ENCODE measurements at places on chromosomes 11 and 22.

- DNase-seq = peak; percentile 91
Observed at GRCh38 chr11:46361283-46362155, 14.3 kb downstream of the DGKZ start.

DNA sequence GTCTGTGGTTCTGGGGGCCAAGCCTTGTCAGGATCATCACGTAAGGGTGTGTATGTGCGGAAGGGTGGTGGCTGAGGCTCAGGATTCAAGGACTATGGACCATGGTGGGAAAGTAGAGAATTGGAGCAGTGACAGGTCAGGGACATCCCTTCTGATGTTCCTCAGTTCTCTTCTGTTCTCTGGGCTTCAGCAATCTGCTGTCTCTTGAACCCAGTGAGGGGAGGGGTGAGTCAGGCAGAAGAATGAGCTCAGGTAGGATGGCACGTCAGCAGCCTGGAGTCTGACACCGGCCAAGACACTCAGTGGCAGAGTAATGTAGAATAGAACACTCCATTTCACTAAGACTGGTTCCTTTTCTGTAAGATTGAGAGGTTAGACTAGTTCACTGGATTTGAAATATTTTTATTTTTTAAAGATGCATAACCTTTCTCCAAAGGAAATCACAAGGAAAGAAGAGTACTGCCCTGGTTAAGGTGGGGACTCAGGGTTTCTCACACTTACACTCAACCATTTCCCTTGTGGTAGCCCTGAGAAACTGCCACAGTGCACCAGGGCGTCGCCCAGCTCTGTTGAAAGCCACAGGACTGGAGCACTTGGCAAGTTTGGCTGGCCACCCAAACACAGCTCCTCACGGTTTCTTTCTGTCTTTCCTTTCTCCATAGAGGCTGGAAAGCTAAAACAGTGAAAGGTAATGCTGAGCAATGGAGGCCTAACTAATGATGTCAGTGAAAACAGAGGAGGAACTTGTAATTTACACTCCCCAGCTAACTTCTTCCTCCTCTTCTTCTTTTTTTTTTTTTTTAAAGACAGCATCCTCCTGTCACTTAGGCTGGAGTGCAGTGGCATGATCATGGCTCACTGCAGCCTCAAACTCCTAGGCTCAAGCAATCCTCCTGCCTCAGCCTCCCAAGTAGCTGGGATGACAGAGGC is 23.1 kb upstream of the MICAL2 start:
- peak; percentile 55 for DNase-seq

- peak; percentile 64 for DNase-seq
Observed at GRCh38 chr11:74870485-74870884, 78.4 kb downstream of the XRRA1 start.

- no peak for DNase-seq
Observed at GRCh38 chr11:119756169-119756865, 27.3 kb upstream of the NECTIN1 start.

- DNase-seq = no peak
Observed at GRCh38 chr11:128663824-128664223, 30.0 kb upstream of the FLI1 start.

DNA sequence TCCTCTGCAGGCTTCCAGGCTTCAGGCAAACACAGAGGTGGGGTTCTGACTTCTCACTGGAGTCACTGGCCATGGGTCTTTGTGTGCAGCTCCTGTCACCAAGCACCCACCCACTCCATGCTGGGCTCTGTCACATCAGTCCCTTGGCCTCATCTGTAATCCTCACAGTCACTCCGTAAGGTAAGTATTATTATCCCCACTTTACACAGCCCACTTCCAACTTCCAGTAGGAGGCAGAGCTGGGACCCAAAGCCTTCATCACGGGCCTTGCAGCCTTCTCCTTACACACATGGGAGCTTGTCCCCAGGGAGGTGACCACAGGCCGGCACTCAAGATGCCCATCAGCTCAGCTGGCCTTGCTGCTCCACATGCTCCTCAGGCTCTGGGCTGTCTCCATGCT is 266.7 kb upstream of the B3GAT1 start:
- DNase-seq = no peak

DNA sequence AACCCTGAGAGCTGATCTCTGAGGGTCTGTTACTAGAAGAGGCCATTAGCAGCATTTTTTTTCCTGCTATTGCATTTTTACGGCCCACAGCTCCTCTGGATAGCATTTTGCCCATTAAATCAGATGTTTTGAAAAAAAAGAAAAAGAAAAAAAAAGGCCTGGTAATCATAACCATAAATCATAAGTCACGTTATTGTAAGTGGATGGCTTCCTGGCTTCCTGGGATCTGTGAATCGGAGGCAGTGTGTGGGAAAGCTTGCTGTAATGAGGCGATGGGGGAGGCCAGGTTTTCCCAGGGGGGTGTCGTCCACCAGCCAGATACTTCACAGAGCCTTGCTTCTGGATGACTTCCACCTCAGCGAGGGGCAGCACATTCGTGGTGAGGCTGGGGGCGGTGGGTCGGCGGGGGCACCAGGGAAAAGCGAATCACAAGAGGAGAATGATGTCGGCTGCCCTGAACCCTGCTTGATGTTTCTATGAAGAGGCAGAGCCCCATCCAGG is 106.5 kb upstream of the SYT13 start:
- DNase-seq = no peak

- DNase-seq = no peak
Observed at GRCh38 chr22:45852826-45853225, 124.1 kb downstream of the WNT7B start.

DNA sequence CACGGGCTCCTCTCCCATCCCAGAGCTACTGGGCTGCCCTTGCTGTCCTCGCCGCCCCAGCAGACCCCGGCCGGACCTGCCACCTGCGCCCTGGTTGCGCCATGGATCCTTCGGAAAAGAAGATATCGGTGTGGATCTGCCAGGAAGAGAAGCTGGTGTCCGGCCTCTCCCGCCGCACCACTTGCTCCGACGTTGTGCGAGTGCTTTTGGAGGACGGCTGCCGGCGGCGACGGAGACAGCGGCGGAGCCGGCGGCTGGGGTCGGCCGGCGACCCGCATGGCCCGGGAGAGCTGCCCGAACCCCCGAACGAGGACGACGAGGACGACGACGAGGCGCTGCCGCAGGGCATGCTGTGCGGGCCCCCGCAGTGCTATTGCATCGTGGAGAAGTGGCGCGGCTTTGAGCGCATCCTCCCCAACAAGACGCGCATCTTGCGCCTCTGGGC is 382 bp downstream of the RASSF10 start:
- no peak for DNase-seq

DNA sequence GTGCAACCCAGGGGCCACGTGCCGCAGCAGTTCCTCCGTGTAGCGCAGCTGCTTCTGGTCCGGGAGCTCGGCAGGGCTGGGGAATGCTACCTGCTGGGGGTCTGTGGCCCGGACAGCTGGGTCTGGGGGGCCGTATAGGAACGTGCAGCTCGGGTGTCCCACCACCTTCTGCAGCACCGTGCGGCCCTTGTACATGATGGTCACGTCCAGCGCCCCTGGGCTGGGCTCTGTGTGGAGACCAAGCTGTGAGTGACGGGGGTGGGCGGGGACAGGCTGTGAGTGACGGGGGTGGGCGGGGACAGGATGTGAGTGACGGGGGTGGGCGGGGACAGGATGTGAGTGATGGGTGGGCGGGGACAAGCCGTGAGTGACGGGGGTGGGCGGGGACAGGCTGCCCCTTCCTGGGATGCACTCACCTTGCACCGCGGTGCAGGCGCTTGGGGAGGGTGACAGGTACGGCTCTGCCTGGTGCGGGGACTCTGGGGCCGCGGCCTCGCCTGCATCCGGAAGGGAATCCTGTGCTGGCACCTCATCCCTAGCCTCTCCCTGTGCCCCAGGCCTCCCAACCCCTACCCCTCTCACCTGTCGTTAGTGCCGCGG is 2.3 kb downstream of the IRF7 start:
- no peak for DNase-seq

DNA sequence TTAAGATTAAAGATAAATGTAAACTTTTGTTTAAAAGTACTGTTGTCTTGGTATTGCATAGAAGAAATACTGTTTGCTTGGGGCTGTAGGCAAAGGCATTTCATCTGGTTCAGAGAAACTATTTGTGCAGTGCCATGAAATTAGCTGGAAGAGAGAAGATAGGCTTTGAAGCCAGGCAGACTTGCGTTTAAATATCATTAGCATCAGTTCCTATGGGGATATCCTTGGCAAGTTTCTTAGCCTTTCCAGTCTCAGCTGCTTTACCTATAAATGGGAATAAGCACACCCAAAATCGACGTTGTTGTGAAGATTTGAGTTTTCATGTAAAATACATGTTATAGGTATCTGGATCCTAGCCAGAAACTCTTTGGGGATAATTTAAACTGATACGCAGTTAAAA is 133.9 kb downstream of the FBXO7 start:
- no peak for DNase-seq

DNA sequence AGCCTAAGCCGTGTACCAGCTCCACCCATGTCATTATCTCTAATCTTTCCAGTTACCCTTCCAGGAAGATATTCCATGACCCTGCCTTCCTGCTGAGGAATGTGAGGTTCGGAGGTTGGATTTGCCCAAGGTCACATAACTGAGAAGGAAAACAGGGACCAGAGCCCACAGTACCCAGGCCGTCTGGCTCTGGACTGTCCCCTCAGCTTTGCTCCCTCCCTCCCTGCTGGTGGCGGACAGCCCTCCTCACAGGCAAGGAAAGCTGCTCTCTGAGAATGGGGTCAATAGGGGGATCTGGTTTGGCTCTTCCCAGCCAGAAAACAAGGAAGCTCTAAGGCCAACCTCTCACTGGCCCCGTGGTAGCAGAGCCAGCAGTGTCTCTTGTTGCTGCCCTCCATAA is 63.3 kb downstream of the SYN3 start:
- DNase-seq = no peak

DNA sequence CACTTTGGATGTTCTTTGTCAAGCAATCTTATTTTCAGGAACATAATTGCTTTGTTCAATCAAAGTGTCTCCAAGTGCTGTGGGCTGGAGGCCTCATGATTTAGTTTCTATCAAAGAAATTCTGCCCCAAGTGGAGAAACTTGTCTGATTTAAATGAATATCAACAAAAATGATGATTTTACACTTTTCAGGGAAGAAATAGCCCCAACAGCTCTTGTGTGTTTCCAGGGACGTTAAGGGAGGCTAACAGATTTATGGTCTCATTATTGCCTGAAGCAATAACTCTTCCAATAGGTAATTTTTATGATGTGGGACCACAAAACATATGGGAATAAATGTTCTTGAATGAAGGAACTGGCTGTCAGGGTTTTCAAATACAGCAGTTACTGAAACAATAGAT is 699.1 kb downstream of the FAM181B start:
- no peak for DNase-seq

- DNase-seq = no peak
Observed at GRCh38 chr22:25682109-25682508, 59.9 kb upstream of the MYO18B start.

DNA sequence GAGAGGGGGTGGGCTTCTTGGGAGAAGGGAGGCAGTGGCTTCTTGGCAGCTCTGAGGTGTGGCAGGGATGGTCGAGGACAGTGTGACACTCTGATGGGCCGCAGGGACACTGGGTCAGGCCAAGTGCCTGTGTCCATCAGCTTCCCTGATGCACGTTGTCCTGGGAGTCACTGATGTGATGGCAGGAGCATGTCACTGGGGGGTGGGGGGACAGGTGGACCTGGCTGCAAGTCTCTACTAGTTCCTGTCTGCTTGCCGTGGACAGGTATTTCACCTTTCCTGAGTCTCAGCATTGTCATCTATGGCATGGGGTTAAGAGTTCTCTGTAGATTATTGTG is 592.9 kb downstream of the TBC1D22A start:
- DNase-seq = no peak

DNA sequence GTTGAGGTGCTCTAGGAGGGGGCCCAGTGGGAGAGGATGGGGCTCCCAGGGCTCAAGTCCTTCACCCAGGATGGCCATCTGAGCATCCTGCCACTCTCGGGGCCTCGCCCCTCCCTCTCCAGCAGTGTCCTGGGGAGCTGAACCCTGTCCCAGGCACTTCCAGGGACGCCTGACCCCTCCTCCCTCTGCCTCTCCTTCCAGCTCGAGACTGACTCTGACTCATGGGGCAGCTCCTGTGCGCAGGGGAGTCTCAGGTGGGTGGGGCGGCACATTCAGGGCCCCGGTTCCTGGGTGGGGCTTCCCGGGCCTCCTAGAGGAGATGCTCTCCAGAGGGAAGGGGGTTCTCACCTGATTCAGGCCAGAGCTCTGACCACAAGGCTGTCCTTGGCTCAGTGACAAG is 77.1 kb upstream of the IGLL5 start:
- DNase-seq = no peak

GRCh38 chr11:91686700-91687099 is 537.9 kb upstream of the FAT3 start:
- no peak for DNase-seq

- peak; percentile 88 for DNase-seq
Observed at GRCh38 chr11:3834664-3835461, 5.9 kb downstream of the RHOG start.

GRCh38 chr11:72754544-72755155 is 2.4 kb upstream of the ARAP1 start:
- DNase-seq = no peak

DNA sequence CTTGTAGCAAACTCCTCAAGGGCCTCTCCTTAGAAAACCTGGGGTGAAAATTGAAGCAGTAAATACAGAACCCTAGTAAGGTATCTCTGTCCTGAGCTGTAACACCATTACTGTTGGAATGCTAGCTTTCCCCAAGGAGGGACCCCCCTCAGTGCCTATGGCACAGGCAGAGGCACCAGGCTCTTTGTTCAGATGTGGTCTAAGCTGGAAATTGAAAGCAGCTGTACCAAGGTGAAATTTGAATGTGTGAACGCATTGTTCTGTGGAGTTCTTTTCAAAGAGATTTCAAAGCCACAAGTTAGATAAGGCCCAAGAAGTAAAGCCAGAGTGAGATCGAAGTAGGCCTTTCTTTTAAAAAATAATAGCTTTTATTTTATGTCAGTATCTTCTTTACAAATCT is 71.9 kb upstream of the HORMAD2 start:
- DNase-seq = no peak

- no peak for DNase-seq
Observed at GRCh38 chr22:48536541-48537342, 1290.9 kb downstream of the BRD1 start.

- DNase-seq = peak; percentile 73
Observed at GRCh38 chr11:95835768-95836488, 45.6 kb downstream of the CEP57 start.

- peak; percentile 93 for DNase-seq
Observed at GRCh38 chr11:72091292-72091691, 10.6 kb downstream of the LRRC51 start.

Data from KBM-7 (cell line).